NCI-H2227 treated with DMSO at 0.1 percent for 48 hours (cell line): ENCODE measurements at places on chromosomes 16 and 17.
A peak's percentile ranks its signal among the peaks of the same experiment; 100 is the strongest.

- no peak for DNase-seq
Observed at GRCh38 chr16:52488837-52489289, 58.1 kb downstream of the TOX3 start.

- no peak for DNase-seq
Observed at GRCh38 chr16:75231570-75231969, 12.8 kb downstream of the CTRB1 start.

DNA sequence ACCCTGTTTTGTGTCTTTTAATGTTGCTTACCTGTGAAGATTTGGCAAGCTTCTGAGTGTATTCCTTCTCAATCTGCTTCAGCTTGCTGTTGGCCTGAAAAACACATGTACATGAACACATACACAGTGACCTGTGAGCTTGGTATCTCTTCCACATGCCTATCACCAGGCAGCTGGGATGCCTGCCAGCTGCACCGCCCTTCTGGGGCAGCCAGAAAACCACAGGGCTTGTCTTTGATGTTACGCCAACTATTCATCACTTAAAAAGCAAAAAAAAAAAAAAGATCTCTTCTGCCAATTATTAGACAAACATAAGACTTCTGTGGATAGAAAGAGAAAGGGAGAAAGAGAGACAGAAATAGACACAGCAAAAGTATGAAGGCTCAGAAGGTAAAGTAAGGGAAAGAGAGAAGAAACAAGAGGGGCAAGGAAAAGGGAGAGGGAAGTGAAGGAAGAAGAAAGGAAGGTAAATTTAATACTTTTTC lies 189.2 kb upstream of the AXIN2 start:
- peak; percentile 56 for DNase-seq

DNA sequence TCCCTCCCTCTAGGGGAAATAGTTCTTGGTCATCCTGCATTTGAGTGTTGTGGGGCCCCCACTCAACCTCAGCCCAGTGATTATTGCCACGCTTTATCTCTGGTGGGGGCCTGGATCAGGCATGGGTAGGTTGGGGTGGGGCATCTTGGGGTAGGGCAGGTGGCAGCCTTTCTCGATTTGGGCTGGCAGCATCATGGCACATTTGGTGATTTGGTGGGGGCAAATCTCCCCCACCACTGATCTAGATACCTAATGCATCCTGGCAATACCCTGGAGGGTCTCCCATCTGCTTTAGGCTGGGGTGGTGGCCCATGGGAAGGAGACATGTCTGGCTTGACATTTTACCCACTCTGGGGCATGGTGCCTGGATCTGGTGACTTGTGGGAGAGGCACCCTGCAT lies 40.2 kb downstream of the NLRP1 start:
- no peak for DNase-seq

DNA sequence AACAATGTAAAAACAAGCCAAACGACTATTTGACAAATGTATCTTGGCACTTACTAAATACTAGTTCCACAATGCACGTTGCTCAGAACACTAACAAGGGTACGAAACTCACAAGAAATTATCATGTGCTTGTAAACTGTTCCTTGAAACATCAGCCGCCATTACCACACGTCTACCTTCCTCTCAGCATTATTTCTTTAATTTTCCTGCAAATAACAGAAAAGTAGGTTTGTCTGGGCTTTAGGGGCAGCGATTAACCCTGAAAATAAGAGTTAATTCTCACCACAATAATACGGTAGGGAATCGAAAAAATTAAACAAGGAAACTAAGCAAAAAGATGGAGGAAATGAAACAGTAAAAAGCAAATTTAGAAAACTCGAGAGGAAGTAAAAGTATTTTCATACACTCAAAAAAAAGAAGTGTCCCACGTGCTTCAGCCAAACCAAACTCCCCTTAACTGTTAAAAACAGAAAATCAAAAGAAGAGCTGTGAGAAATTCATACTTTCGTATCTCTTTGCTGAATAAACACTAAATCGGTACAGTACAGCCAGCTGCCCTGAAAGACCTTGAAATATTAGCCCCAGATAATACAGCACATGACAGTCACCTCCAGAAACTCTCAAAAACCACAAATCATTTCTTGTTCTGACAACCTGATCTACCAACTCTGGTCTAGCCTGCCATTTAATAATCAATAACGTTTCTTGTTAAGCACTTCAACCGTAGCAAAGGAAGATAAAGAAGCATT lies 1.2 kb downstream of the ARHGAP17 start:
- DNase-seq, result no peak

- DNase-seq, result peak; percentile 34
Observed at GRCh38 chr16:73232555-73233328, 184.8 kb upstream of the ZFHX3 start.

GRCh38 chr16:6195966-6196365 lies 1098.4 kb upstream of the EEF2KMT start:
- DNase-seq, result no peak
